ENCODE measurements at places on chromosomes 16 and 17. TPM values are rescaled to one million over a fixed set of nuclear protein-coding genes. Genes with fewer than 3 reads are reported as not detected.

GRCh38 chr16:974611-975261 lies 4.0 kb upstream of the LMF1 start:
- no peak for DNase-seq

The TMEM98 gene
- 13.0 TPM for total RNA-seq

DNA sequence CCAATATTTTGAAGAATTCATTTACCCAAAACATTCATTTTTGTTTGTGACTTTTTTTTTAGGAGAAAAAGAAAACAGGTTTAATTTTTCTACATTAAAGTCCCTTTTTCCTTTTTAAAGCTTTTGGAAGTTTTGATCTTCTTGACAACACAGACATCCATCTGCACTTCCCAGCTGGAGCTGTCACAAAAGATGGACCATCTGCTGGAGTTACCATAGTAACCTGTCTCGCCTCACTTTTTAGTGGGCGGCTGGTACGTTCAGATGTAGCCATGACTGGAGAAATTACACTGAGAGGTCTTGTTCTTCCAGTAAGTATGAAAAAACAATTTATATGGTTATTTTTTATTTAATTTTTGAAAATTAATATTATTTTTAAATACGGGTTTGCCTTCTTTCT lies 37.2 kb downstream of the SIAH1 start:
- DNase-seq, result no peak

The RNF112 gene
- 1.1 TPM for total RNA-seq

The EME2 gene
- 5.4 TPM for total RNA-seq

The KRTAP9-4 gene
- total RNA-seq, result not detected

The SCNN1G gene
- not detected for total RNA-seq

The CLEC18A gene
- 0.12 TPM for total RNA-seq

- no peak for DNase-seq
These were observed 132.2 kb downstream of the RAP1GAP2 start for GRCh38 chr17:2928294-2928890.

- DNase-seq, result no peak
These were observed 65.8 kb downstream of the CREBBP start for GRCh38 chr16:3814755-3815154.

GRCh38 chr16:13631213-13631767 lies 288.7 kb upstream of the ERCC4 start:
- no peak for DNase-seq

DNA sequence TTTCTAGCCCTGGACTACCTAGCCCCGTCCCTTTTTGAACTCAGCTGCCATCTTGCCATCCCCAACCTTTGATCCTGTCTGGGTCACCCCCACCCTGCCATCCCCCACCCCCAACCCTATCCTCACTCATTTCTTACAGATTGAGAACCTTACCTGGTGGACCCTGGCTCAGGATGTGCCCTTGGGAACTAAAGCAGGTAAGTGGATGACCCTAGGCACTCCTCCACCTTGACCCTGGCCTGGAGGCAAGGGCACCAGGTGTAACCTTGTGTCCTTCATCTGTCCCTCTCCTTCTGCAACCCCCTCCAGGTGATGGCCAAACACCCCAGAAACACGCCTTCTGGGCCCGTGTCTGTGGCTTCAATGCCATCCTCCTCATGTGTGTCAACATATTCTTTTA lies 15.5 kb upstream of the FAM83G start:
- DNase-seq, result no peak

The ARL2BP gene
- total RNA-seq, result 43.1 TPM

DNA sequence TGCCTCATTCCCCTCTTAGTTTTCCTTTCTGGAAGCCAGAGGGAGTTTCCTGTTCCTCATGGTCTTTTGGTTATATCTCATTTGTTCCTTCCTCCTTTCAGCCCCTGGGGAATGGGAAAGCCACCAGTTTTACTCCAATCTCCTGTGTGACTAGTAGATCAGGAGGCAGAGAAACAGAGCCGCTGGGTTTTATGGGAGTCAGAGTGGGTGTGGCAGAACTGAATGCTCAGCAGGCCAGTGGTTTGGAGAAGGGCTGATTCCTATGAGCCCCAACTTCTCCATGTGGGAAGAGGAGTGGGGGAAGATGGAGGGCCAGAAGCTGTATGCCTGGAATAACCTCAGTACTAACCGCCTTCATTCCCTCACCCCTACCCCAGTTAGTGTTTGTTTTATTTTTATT lies 4.1 kb downstream of the DNAH2 start:
- no peak for DNase-seq

- DNase-seq, result no peak
These were observed 52.1 kb upstream of the SMIM36 start for GRCh38 chr17:55563363-55563762.
